ENCODE measurements at places on chromosomes 1 and 21. TPM values are rescaled to one million over a fixed set of nuclear protein-coding genes. Genes with fewer than 3 reads are reported as not detected.

GRCh38 chr1:94725566-94725965, 94.6 kb upstream of the SLC44A3 start:
- DNase-seq = no peak

DNA sequence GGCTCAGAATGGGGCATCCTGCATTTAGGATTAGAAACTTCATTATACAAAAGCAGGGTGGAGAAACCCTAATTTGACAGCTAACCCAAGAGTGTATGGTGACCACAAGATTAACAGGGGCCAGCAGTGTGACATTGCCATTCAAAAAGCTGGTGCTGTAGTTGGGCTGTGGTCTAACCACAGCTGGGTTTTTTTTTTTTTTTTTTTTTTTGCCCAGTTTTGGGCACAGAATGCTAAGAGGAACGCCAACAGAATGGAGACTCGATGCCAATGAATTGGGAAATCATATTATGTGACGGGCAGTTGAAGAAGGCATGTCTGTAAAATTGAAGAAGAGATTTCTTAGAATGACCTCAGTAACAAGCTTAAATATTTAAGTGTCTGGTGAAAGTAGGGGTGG, 58.4 kb downstream of the NFIA start:
- no peak for DNase-seq

DNA sequence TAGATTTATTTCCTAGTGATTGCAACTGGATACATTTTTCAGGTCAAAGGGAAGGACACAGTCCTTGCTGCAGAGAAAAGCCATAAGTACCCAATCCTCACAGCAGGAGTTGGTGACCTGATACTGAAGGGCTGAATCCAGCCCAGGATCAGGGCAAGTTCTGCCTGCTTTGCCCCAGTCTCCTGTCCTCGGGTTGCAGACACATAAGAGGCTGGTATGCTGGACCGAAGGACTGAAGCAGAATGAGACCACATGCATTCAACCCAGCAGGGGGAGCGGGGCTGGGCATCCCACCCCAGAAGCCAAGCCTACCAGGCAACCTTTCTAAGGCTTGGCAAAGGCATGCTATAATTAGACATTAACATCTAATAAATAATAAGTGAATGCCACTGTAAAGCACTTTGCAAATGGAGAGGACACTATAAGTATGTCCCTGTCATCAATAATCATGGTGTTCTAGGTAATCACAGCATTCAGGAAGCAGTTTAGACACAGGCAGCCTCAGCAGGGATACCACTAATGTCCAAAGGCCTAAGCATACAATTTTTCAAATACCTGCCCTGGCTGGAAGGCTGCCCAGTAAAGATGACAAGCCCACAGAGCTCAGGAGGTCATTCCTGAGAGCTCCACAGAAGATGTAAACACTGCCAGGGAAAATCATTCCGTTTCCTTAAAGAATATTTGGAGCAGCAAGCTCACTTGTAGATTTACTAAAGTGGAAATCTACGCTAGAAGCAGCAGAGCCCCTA, 47.6 kb downstream of the KRTAP19-8 start:
- DNase-seq = no peak

- DNase-seq = no peak
These were observed 37.8 kb upstream of the TLR5 start for GRCh38 chr1:223180731-223181321.

Gene SPRR1A
- not detected for total RNA-seq

- no peak for DNase-seq
These were observed 4.8 kb downstream of the DISP3 start for GRCh38 chr1:11483581-11484320.

DNA sequence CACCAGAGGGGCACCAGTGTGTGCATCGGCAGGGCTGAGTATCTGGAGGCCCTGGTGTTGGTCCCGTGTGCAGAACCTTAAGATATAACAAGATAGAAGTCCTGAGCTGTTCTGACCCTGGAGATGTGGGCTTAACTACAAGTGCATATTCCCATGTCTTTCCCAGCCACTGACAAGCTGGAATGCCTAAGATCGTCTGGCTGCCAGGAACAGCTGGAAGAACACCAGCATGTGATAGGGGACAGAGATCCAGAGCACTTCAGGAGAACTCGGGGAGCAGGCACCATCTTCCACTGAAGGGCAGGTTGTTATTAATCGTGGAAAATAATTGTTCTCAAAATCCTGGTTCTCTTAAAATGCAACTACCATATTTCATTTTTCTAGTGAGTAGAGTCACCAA, 419.9 kb upstream of the RUNX1 start:
- DNase-seq = no peak

Gene FCRL1
- total RNA-seq = 0.24 TPM

DNA sequence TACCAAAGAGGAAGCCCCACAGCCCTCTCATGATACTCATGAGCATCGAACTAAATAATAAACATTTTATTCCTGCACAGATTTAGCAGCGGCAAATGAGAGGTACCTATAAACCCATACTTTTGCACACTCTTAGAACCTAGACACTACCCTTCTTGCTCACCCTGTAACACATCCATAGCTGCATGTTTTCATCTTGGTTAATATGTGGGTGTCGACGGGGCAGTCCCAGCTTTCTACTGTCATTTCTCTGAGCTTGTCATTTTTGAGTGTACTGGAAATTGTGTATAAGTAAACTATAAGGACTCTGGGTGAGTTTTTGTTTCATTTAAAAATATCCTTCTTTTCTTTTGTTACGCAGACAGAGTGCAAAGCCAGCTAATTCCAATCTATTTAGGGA, 25.5 kb downstream of the OVGP1 start:
- DNase-seq = no peak

DNA sequence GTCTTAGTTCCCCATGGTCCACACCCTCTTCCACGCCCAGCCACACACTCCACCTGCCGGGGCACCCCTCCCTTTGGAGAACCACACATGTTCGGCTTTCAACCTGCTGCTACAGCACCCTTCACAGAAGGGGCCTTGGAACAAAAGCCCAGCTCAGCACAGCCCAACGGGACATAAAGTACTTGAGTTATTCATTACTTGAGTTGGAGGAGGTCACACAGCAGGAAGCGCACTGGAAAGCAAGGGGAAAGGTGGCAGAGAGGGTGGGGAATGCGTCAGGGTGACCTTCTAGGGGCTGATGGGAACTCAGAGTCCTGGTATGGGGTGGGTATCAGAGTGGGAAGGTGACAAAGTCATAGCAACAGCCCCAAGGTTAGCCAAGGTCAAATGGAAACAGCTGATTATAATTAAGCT, 3.0 kb upstream of the ATP1B1 start:
- no peak for DNase-seq

- peak; percentile 62 for DNase-seq
These were observed 2.8 kb downstream of the CLDN19 start for GRCh38 chr1:42737257-42737656.
